ENCODE measurements at places on chromosomes 12 and 14. TPM values are rescaled to one million over a fixed set of nuclear protein-coding genes. Genes with fewer than 3 reads are reported as not detected.

AQP6 gene
- 0.14 TPM for total RNA-seq

FOXN4 gene
- total RNA-seq: not detected

PRH2 gene
- total RNA-seq: not detected

ARHGEF25 gene
- total RNA-seq: 0.19 TPM

TXNDC16 gene
- 1.4 TPM for total RNA-seq

TEX52 gene
- total RNA-seq: not detected

CD69 gene
- not detected for total RNA-seq

TAC3 gene
- not detected for total RNA-seq

FBLN5 gene
- 1.9 TPM for total RNA-seq

UNC79 gene
- total RNA-seq: not detected

ANKS1B gene
- not detected for total RNA-seq

NGB gene
- total RNA-seq: not detected

EIF2S3B gene
- 0.42 TPM for total RNA-seq

DPY19L2 gene
- 0.14 TPM for total RNA-seq

LUM gene
- 2.8 TPM for total RNA-seq

ISM2 gene
- 0.14 TPM for total RNA-seq

BATF gene
- 2.1 TPM for total RNA-seq

AHNAK2 gene
- 222 TPM for total RNA-seq

ADGRD1 gene
- total RNA-seq: not detected

RFLNA gene
- total RNA-seq: not detected

DTX1 gene
- total RNA-seq: not detected

GLIPR1L1 gene
- total RNA-seq: not detected

NOVA1 gene
- not detected for total RNA-seq

OASL gene
- 0.51 TPM for total RNA-seq

GMFB gene
- 39.6 TPM for total RNA-seq

DBX2 gene
- total RNA-seq: not detected

KSR2 gene
- not detected for total RNA-seq

OR6C4 gene
- total RNA-seq: not detected

KRT3 gene
- not detected for total RNA-seq

IRAK3 gene
- total RNA-seq: 1.2 TPM

TTC5 gene
- total RNA-seq: 7.5 TPM

PTPRQ gene
- total RNA-seq: not detected

RPGRIP1 gene
- total RNA-seq: not detected

KRT80 gene
- total RNA-seq: 7.3 TPM
